Sigmoid colon (tissue), 7 donors: ENCODE measurements at places on chromosomes 1 and 21. TPM values are rescaled to one million over a fixed set of nuclear protein-coding genes. Genes with fewer than 3 reads are reported as not detected.

- H3K27me3 ChIP-seq = no peaks in the 10 kb centered on the region
- no peak overlapping the region for H3K4me3 ChIP-seq
- H3K36me3 ChIP-seq = no peaks in the 10 kb centered on the region
- DNase-seq = no peak
Observed at GRCh38 chr1:244065960-244066388, 14.9 kb downstream of the ZBTB18 start.

GRCh38 chr21:21614966-21615365 is 616.8 kb downstream of the NCAM2 start:
- no peak overlapping the region for H3K4me3 ChIP-seq
- no peak for DNase-seq
- no peaks in the 10 kb centered on the region for H3K36me3 ChIP-seq
- no peaks in the 10 kb centered on the region for H3K4me1 ChIP-seq

- H3K27ac ChIP-seq = no peak overlapping the region
- H3K4me1 ChIP-seq = no peaks in the 10 kb centered on the region
- no peak overlapping the region for H3K4me3 ChIP-seq
- DNase-seq = no peak
- H3K36me3 ChIP-seq = no peaks in the 10 kb centered on the region
- H3K27me3 ChIP-seq = no peaks in the 10 kb centered on the region
Observed at GRCh38 chr1:187252923-187253322, 424.2 kb downstream of the PLA2G4A start.

DNA sequence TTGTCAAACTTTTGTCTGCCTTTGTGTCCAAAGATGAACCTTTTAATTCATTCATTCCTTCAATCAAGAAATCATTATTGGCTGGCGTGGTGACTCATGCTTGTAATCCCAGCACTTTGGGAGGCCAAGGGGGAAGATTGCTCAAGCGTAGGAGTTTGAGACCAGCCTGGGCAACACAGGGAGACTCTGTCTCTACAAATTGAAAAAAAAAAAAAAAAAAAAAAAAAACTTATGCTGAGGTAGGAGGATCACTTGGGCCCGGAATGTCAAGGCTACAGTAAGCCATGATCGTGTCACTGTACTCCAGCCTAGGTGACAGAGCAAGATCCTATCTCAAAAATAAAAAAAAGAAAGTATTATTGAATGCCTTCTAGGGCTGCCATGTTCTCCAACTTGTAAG is 51.3 kb upstream of the CXADR start:
- H3K36me3 ChIP-seq = no peaks in the 10 kb centered on the region
- peaks cover 6% of the 10 kb centered on the region for H3K4me1 ChIP-seq
- DNase-seq = no peak
- no peaks in the 10 kb centered on the region for H3K27me3 ChIP-seq
- no peak overlapping the region for H3K4me3 ChIP-seq
- no peak overlapping the region for H3K27ac ChIP-seq

DNA sequence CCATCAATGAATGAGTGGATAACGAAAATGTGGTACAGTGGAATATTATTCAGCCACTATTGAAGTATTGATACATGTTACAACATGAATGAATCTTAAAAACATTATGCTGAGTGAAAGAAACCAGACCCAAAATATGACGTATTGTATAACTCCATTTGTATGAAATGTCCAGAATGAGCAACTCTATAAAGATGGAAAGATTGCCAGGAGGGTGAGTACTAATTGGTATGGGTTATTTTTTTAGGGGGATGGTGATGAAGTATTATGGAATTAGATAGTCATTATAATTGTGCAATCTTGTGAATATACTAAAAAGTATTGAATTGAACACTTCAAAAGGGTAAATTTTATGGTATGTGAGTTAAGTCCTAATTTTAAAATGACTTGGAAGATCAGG is 278.6 kb downstream of the SIPA1L2 start:
- no peak overlapping the region for H3K4me3 ChIP-seq
- H3K27me3 ChIP-seq = no peaks in the 10 kb centered on the region
- H3K4me1 ChIP-seq = no peaks in the 10 kb centered on the region
- H3K27ac ChIP-seq = no peak overlapping the region

- no peak overlapping the region for H3K4me3 ChIP-seq
- H3K36me3 ChIP-seq = no peaks in the 10 kb centered on the region
- H3K27ac ChIP-seq = no peak overlapping the region
- H3K27me3 ChIP-seq = no peaks in the 10 kb centered on the region
- no peak for DNase-seq
Observed at GRCh38 chr1:168629466-168629865, 53.1 kb downstream of the XCL1 start.

PCSK9 gene
- total RNA-seq = not detected

GBP5 gene
- 1.3 TPM for total RNA-seq
